ENCODE measurements at places on chromosomes 5 and 9. TPM values are rescaled to one million over a fixed set of nuclear protein-coding genes. Genes with fewer than 3 reads are reported as not detected.

The CDX1 gene
- 0.31 TPM for total RNA-seq

DNA sequence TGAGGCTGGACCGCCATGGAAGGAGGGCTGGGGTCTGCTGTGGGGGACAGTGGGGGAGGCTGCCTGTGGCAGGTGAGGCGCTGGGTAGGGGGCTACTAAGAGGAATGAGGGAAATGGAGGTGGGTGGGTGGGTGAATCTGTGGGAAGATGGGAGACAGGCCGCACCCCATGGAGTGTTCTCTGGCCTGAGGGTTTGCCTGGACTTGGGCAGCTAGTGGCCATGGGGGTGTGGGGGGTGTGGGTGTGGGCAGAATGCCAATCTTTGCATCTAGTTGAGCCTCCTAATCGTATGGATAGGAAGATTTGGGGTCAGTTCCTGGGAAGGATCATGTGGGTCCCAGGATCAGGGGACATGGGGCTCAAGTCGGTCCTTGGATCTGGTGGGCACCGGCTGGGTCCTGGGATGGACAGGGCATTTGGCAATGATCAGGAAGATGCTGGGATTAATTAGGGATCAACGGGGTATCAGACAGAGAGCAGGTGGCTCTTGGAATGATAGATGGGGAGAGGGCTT lies 518 bp downstream of the ZDHHC12 start:
- DNase-seq, result no peak

GRCh38 chr5:95907067-95907705 lies 54.5 kb downstream of the ELL2 start:
- DNase-seq, result no peak

The TBC1D2 gene
- total RNA-seq, result 10.3 TPM

The COL27A1 gene
- 21.6 TPM for total RNA-seq

Measured in tongue (tissue), 3 donors.